T1000 (cell line): ENCODE measurements at places on chromosomes 7 and 10.
A peak's percentile ranks its signal among the peaks of the same experiment; 100 is the strongest.

DNA sequence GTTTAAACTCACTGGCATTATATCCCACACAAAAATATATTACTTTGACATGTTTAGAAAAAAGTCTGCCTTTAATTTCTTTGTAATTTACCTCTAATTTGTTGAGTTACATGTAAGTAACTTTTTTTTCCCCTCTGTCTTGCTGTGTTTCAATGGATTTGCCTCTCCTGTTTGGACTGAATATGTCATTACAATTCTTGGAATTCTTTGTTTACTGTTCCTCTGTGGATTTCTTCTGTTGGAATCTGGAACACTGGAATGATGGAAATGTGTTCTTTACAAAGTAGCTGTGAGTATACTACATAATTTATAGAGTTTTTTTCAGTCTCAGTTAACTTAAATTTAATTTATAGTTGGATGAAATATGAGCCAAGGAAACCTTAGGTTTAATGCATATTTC, 30.4 kb downstream of the SEPTIN7 start:
- no peak for DNase-seq

DNA sequence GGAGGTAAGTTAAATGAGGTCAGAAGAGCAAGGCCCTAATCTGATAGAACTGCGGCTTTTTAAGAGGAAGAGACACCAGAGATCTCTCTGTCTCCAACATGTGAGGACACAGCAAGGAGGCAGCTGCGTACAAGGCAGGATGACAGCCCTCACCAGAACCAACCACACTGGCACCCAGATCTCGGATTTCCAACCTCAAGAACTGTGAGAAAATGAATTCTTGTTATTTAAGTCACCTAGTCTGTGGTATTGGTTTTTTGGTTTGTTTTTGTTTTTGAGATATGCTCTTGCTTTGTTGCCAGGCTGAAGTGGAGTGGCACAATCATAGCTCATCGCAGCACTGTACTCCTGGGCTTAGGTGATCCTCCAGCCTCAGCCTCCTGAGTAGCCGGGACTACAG, 127.2 kb downstream of the DLG5 start:
- DNase-seq: no peak

DNA sequence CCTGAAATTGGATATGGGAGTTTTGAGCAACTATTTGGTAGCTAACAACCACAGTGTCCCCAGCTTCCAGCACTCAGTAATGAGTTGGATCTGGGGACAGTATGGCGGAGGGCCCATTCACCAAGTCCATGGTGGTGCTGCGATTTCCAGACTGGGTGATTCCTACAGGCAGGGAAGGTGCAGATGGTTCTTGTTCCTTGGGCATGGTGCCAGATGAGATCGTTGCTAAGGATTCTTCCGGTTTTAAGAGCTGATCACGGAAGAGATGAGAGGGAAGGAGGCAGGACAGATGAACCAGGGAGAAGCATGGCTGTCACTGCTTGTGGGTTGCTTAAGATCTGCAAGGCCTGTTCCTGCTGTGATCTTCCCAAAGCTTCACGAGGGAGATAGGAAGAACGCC, 380.3 kb downstream of the TCERG1L start:
- DNase-seq: no peak

DNA sequence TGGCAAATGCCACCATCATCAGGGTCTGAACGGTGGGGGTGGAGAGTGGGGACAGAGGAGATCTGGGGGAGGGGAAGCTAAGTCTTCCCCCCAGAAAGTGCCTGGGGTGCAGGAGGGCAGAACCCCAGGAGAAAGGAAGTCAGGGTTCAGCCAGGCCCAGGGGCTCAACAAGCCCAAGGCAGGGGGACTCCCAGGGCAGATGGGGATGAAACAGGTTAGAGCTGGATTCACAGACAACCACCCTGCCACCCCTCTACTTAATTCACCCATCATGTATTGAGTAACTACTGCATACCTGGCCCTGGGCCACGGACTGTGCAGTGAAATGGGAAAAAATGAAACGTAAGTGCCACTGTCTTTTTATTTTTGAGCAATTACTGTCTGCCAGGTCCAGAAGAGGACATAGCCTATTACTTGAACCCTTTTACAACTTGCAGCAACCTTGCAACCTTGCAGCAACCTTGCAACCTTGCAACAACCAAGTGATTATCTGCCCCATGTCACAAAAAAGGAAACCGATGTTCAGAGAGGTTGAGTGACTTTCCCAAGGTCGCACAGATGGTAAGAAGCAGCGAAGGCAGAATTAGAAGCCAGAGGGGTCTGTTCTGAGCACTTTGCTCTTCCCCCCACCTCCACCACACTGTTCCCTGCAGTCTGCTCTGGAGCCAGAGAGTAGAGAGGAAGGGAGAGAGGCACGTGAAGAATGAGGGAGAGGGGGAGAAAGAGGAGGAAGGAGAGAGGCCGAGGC, 4.8 kb downstream of the ELN start:
- no peak for DNase-seq

GRCh38 chr7:108012499-108013430, 9.8 kb upstream of the LAMB1 start:
- no peak for DNase-seq

GRCh38 chr7:132532281-132532680, 44.0 kb downstream of the PLXNA4 start:
- DNase-seq: no peak

- no peak for DNase-seq
Measured at GRCh38 chr10:33963729-33964128, 629.3 kb upstream of the NRP1 start.

- DNase-seq: no peak
Measured at GRCh38 chr7:141342621-141343408, 208.4 kb upstream of the AGK start.

DNA sequence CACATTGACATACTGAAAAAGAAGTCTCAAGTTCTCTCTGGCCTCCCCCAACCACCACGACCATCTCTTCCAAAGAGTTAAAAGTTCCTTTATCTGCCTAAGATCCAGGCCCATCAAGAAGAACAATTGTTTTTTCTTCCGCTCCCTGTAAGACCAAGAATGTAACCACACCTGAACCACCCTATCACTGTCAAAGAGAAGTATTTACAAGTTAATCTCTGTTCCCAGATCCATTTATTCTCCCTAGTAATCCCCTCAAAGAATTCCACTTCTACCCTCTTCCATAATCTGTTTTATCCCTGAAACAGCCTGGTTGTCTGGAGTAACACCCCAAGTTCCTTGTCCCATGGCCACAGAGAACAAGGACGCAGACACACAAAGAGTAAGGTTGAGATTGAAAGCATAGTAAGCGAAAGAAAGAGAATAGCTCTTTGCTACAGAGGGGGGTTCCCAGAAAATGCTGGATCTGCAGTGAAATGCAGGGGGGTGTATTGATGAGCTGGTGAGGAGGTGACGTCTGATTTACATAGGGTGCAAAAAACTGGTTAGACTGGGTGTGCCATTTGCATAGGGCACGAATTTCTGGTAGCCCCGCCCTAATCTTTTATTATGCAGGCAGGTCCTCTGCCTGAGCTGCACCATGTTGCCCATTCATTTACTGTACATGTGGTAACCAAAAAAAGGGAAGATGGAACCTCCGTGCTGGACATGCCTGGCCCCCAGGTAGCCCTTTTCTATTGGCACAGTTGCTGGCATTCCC, 122.0 kb downstream of the SKIDA1 start:
- DNase-seq: no peak

GRCh38 chr7:138907201-138907847, 73.9 kb downstream of the KIAA1549 start:
- DNase-seq: no peak

- no peak for DNase-seq
Measured at GRCh38 chr7:31690935-31691334, 3.9 kb downstream of the PPP1R17 start.

GRCh38 chr7:87001214-87001613, 58.2 kb downstream of the ELAPOR2 start:
- no peak for DNase-seq

DNA sequence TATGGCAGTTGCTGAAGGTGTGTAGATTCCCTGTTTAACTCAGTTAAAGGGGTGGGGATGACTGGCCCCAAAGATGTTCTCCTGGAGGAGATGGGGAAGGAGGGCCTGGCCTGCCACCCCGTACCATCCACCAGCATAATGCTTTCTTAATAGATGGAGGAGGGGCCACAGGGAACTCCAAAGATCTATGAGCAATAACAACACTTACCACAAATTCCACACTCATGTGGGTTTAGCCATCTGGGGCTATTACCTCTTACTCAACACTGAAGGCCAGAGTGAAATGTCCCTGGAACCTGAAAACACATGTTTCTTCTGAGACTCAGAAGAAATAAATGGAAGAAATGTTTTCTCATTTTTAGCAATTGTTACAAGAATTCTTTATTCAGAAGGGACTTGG, 259.0 kb downstream of the CXCL12 start:
- DNase-seq: no peak

GRCh38 chr7:129970816-129971215, 18.1 kb upstream of the UBE2H start:
- no peak for DNase-seq

DNA sequence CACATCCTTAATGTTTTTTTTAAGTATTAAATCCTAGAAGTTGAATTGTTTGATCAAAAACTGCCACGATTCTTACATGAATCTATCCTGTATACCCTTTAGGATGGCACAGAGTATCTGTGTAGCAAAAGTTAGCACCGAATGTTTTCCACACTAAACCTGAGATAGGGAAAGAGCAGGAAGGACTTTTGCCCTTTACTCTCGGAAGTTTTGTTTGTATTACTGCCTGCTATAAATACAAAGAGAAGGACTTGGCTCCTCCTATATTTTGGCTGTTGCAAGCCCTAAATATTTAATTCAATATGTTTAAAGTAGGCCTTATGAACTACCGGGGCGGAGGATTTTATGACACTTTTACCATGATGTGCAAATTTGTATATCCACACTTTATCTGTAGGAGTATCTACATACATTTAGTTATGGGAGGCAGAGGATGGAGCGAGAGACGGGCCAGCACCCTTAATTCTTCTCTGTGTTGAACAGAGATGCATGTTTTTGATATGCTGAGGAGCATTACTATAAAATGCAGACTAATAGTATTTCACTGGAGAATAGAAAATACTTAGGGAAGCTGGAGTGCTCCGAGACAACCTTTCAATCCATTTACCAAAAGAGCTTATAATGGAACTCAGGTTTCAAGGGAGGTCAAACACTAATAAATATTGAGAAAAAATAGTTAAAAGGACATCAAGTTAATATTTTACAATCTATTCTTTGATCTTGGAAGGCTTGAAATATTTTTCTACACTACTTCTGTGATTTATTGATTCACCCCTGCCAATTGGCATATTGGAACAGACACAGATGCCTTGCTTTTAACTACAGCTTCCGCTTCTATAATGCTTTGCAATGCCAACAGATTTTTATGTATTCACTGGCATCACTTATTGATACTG, 97.4 kb downstream of the CHN2 start:
- DNase-seq: no peak

GRCh38 chr10:27448921-27449320, 55.2 kb upstream of the RAB18 start:
- DNase-seq: peak; percentile 75

DNA sequence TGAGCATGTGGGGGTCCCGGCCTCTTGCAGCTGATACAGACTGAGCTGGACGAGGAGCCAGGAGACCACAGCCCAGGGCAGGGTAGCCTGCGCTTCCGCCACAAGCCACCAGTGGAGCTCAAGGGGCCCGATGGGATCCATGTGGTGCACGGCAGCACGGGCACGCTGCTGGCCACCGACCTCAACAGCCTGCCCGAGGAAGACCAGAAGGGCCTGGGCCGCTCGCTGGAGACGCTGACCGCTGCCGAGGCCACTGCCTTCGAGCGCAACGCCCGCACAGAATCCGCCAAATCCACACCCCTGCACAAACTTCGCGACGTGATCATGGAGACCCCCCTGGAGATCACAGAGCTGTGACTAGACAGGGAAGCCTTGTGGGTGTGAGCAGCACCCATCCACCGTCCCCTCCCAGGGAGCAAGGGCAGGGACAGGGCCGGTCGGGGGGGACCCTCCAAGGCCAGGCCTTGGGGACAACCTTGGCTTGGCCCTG, 36.1 kb downstream of the PSAP start:
- DNase-seq: no peak

- DNase-seq: no peak
Measured at GRCh38 chr7:2251841-2252771, 10.1 kb downstream of the NUDT1 start.

DNA sequence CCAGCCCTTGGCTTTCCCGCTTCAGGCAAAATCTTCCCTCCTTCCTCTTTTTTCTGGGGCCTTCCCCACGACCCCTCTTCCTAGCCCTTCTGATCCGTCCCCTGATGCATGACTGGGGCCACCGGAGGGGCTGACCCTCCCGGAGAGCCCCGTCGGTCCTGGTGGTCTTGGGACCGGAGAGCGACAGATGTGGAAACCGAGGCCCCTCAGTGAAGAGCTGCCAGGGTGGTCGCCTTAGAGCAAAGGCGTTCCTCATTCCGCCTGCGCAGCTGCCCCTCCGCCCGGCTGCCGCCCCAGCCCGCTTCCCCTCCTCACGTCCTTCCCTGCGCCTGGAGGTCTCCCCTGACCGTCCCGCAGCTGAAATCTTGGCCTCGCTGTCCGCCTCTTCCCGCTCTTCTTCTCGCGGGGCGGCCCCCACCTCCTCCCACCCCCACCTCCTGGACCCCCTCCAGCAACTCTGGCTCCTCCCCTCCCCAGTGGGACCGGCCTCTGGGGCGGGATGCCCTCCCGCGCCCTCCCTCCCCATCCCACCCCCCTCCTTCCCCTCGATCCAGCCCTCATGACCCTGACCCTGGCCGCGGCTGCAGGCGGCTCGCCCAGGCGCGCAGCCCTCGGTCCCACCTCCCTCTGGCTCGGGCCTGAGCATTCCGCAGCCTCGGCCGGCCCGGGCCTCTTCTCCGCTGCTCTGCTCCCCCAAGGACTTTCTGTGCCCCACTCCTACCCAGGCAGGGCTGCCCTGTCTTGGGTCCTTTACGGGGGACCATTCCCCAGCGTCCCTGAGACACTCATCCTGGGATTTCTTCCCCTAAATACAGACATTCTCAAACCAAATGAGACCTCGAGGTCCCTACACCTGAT, at the start of gene RARRES2:
Gene RARRES2, minus strand, starts transcription at position 367 of the 858 bp plus-strand sequence. CDS start 1,020 bp downstream, outside the sequence.
- DNase-seq: no peak

- DNase-seq: no peak
Measured at GRCh38 chr7:44959433-44959951, 19.3 kb downstream of the MYO1G start.

- no peak for DNase-seq
Measured at GRCh38 chr7:30752484-30752883, 549 bp downstream of the INMT start.
